ENCODE measurements at places on chromosomes 5 and 9. TPM values are rescaled to one million over a fixed set of nuclear protein-coding genes. Genes with fewer than 3 reads are reported as not detected.

GRCh38 chr5:18114151-18114757 is 480.0 kb downstream of the TAF11L14 start:
- DNase-seq: no peak

- no peak for DNase-seq
These were observed 12.9 kb downstream of the NIPSNAP3B start for GRCh38 chr9:104776797-104777196.

DNA sequence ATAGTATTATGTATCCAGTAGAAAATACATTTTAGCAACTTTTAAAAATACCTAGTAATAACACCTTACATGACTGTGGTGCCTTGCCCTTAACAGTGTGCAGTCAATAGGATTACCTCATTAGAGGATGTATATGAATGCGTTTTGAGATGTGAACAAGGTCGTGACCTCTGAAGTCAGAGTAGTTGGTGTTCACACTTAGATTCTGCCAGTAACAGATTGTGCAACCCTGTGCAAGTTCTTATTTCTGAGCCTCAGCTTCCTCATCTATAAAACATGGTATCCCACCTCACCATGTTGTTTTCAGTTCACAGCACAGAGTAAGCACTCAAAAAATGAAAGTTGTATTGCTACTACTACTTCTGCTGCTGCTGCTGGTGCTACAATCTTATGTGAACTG is 347.3 kb downstream of the KDM4C start:
- no peak for DNase-seq

- DNase-seq: peak; percentile 55
These were observed 1.6 kb downstream of the FSTL4 start for GRCh38 chr5:133610489-133611356.

DNA sequence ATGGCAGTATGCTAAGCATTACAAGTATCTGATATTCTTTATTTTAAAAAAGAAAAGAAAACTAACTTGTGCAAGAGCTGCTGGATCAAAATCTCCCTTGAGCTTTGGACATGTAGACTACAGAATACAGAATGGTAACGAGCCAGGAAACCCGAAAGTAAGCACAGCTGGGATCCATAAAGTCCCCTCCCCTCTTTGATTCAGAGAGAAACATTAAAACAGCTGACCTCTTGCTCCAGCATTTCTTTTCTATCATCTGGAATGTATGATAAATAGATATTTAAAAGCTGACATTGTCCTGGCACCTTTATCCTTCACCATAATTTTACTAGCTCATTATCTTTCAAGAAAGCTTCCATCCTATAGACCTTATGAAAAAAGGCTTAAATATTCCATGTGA is 28.2 kb upstream of the LPAR1 start:
- no peak for DNase-seq

DNA sequence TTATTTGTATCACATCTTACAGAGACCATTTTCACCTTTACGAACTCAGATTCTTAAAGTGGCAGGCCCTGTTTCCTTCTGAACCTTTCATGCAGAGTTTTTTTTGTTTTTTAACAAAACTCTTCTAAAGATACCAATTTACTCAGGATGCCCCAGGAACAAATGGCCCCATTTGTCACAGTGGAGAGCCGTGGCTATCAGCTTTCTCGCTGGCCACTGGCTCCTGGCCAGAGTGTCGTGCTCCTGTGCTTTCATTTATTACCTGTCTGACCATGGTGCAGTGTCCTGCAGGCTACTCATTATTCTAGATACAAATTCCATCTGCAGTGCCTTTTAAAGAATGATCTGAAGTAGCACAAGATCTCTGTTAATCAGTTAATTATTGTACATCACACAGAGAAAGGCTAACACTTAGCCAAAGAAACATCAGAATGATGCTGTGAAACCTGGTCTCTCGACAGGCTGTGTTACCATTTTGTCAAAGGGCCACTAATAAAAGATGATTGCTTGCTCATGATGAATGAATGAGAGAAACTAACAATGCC is 27.8 kb downstream of the ADRA1B start:
- no peak for DNase-seq

DNA sequence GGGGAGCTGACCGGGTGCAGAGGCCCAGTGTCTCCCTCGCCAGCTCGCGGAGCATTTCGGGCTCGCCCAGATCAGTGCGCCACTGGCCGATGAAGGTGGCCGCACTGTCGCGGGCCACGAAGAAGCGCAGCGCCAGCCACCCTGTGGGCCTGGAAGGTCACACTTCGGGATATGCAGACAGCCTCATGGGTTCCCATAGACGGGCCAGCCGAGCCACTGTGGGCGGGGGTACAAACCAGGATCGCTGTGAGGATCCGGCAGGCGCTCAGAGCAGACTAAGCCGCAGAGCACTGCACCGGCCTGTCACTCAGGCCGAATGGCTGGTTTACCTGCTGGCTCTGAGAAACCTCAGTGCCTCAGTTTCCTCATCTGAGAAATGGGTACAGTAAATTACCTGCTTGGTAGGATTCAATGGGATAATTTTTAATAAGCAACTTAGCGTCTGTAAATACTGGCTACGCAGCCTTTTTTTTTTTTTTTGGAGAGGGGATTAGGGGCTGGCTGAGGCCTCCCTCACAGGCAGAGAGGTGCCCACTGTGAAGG is 64.0 kb upstream of the IGFBPL1 start:
- DNase-seq: no peak

CENPH gene
- 84.9 TPM for total RNA-seq

DNA sequence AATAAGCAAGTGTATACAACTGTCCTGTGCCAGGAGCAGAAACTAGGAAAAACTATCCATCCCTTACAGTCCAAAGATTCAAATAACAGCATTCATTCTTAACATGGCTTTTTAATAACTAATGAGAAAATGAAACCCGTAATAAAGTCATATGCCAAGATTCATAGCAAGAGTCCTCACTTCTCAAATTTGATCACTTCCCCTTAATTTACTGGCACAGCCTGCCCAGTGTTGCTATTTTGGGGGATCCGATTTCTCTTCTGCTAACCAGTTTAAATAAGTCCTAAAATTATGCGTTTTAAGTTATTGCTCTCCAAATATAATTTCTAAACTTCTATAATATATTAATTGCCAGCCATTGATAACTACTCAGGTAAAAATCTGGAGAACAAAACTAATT is 177.0 kb upstream of the PTGER4 start:
- DNase-seq: no peak

SV2C gene
- not detected for total RNA-seq

GRCh38 chr5:14405267-14405666 is 176.3 kb upstream of the OTULINL start:
- no peak for DNase-seq

GRCh38 chr5:27814286-27814685 is 775.9 kb upstream of the CDH9 start:
- no peak for DNase-seq
